ENCODE measurements at places on chromosomes 4 and X.

DNA sequence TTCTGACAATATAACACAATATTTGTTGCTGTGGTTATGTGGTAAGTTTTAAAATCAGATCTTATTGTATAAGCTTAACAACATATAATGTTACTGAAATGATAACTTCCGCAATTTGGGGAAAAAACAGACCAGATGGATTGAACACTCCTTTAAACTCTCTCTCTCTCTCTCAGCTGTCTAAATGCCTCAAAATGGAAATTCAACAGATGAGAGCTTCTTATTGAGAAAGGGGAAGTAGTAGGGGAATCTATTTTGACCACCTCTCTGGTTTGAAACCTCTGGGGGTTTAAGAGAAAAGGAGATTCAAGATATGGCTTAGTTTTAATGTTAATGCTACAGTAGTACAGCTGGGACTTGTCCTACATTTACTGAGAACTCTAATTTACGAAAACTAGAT is 40.3 kb downstream of the DMD start:
- DNase-seq: no peak

GRCh38 chr4:48483777-48484493 is 792 bp downstream of the SLC10A4 start:
- DNase-seq: no peak

GRCh38 chr4:85166318-85166717 is 199.8 kb upstream of the WDFY3 start:
- DNase-seq: no peak

DNA sequence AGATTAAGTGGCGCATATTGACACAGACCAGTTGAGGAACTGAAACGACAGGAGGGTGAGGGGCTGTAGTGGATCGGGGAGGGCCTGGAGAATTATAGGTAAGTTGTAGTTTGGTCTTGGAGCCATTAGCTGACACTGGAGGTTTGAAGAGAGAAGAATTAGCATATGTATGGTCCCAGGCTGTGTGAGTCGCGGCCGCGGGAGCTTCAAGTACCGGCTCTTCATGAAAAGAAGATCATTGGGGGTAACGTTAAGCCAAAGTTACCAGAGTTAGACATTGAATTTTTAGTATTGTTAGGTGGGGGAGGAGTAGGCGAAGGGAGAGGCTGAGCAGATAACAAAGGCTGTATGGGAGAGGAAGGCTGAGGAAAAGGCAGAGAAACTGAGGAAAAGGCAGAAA is 56.5 kb downstream of the ZNF674 start:
- no peak for DNase-seq

DNA sequence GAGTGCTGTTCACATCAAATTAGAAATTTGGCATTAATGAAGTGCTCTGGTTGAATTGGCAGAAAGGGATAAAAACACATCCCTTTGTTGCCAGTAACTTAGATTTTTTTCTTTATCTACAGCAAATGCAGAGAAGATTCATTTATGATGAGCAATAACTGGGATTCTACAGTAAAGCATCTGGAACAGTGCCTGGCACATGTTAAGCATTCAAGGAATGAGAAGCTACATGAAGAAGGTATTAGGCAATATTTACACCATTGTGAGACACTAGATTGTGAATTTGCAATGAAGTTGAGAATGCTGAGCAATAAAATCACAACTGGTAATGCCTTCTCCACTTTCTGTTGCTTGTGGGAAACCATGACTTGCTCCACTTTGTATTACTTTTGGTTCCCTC is 33.5 kb downstream of the PCDH19 start:
- no peak for DNase-seq

DNA sequence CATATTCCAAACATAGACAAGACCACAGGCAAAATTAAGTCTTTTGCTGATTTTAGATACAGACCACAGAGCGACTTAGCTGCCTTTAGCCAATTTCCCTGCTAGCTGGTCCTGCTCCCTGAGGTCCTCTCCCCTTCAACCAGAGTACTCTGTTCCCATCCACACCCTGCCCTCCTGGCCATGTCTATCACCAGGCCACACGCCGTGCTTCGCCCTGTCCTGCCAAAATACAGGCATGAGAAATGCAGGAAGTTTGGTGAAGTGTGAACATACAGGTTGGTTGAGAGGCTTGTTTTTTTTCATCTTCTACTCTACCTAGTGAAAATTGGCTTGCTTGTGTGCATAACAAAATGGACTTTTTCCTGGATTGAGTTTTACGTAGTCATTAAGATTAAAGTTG is 226.2 kb upstream of the TENM3 start:
- DNase-seq: no peak

DNA sequence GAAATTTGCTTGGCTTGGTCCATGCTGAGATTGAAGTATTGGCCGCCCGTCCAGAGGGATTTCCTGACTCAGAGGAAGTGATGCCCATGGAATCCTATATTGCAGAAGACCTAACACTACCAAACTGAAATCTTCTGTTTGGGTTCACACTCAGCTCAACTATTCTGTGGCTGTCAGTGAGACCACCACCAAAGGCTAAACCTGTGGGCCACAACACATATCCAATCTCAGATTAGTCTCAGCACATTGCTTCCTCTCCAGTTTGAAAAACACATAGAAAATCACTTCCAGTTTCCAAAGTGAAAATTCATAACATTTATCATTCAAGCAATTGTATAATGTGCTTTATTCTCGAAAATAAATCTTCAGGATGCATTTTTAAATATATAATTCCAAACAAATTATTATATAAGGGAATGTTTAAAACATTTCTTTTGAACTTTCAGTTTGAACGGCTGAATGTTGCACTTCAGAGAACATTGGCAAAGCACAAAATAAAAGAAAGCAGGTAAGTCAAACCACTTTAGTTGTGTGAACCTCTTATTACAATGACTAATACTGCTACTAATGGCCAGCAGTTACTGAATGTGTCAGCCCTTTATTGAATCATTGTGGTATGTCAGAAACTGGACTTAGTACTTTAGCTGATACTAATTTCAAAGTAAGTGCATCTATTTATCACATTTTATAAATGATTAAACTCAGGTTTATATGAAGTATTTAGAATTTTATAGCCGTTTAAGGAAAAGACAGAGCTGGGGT is 37.0 kb downstream of the GUCY1A1 start:
- DNase-seq: no peak

- DNase-seq: no peak
Observed at GRCh38 chrX:152343306-152343705, 107.8 kb downstream of the GABRA3 start.

DNA sequence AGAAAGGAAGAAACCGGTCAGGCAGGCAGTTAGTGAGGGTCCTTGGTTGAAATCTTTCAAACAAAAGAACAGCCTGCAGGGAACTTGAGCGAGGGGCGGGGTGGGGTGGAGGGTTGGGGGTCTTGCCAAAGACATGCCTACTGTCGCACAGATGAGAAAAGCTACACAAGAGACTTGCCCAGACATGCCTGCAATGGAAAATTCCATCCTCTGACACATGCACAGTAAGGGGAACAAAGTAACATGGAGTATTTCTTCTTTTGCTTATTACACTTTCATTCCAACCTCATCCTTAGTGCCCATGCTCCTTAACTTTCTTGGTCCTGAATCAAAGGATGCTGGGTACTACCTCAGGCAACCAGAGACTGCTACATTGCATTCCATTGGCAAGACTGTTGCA is 1491.2 kb downstream of the STIM2 start:
- DNase-seq: no peak

DNA sequence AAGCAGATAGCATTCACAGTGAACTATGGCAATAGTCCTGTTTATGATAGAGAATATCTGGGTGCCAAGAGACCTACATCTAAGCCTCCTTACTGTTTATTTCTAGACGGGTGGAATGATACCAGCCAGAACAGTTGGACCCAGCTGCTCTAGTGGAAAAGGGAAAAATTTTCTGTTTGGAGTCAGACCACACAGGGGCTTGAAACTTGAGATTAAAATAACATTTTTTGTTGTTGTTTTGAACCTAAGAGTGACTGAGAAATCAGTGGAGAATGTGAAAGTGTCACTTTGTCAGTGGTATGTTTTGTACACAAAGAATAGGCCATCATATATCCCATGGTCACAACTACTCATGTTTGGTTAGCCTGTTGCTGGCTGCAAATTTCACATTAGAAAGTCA is 105.7 kb downstream of the AGTR2 start:
- DNase-seq: no peak

DNA sequence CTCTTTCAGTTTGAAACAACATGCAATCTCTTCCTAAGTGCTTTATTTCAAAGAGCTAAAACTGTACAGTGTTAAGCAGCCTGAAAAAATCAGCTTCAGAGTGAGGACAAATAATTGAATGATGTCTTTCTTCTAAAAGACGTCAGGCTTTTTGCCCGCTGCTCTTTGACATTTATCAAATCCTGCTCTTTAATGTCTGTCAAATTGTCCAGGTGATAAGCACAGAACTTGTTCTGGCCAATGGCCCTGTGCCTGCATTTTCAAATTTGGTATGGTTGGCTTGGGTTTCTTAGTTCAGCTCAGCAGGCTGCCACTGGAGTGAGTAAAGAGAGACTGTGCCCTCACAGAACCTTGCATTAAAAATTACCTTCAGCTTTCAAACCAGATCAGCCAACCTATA is 712.9 kb upstream of the LCORL start:
- no peak for DNase-seq

DNA sequence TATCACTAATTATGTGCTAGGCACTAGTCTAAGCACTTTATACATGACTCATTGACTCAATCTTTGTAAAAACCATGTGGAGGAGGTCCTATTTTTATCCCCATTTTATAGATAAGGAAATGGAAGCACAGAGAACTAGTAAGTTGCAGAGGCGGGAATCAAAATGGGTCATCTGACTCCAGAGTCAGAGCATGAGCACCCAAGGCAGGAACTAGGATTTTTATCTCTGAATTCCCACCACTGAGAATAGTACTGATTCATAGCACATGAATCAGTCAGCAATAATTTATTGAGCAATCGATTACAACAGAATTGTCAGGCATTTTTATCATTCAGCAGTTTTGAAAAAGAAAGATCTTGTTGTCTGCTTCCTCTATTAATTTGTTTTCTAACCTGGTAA is 19.3 kb downstream of the SCARB2 start:
- no peak for DNase-seq

- DNase-seq: no peak
Observed at GRCh38 chrX:39397561-39398199, 596.4 kb downstream of the MID1IP1 start.

Data from stimulated activated CD4-positive, alpha-beta T cell treated with anti-CD3 and anti-CD28 coated beads, TNF-alpha, amount 100 ng/mL, for 1 hour (primary cell).